Ureter (tissue), 1 donor: ENCODE measurements at places on chromosomes 4 and X. TPM values are rescaled to one million over a fixed set of nuclear protein-coding genes. Genes with fewer than 3 reads are reported as not detected.

DNA sequence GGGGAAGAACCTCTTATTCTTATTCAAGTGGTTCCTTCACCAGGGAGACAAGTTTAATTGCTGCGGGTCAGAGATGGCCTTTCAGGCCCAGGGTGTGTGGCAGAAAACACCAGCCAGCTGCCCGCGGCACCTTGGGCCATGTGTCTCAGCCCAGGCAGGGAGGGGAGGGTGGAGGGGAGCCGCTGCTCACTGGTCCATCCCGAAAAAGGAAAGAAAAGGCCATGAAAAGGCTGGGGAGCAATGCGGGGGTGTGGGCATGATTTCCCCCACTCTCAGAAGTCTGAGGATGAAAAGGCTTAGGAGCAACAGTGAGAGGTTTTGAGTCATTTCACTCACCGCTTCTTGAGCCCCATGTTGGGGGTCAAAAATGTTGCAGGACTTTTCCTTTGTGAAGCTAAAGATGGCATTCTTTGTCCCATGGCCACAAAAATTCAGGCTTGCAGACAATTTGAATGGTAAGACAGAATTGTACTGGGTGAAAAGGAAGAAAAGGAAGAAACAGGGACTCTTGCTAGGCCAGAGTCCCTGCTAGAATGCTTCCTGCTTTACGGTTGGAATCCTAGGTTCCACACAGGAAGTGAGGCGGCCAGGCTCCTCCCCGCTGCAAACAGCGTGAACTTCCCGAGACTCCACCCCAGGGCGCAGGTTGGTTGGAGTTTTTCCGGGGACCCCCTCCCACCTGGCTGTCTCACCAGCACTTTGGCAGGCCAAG is 17.4 kb upstream of the FAM47E start:
- DNase-seq = no peak

FGF16 gene
- total RNA-seq = 0.39 TPM

DNA sequence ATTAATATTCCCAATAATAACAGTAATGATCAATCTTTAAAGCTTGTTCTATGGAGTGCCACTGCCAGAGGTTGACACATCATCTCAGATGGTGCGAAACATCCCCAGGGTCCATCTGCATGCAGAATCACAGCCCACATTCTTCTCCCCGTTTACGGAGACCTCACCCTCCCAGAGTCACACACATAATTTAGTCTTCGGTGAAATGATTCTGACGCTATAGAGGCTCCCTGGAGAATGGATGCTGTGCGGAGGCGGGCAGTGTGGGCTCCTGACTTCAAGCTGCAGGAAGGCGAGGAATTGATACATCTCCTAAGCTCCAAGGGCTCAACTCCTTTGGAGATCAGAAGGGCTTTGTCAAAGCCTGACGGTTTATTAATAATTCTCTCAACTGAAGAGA is 11.0 kb upstream of the ARHGAP36 start:
- no peak for DNase-seq

GRCh38 chrX:153736871-153737441 is 12.3 kb downstream of the ABCD1 start:
- no peak for DNase-seq

TAF7L gene
- total RNA-seq = 0.18 TPM

- no peak for DNase-seq
Observed at GRCh38 chrX:118644378-118644777, 83.0 kb upstream of the IL13RA1 start.

HDX gene
- 10.3 TPM for total RNA-seq

DNA sequence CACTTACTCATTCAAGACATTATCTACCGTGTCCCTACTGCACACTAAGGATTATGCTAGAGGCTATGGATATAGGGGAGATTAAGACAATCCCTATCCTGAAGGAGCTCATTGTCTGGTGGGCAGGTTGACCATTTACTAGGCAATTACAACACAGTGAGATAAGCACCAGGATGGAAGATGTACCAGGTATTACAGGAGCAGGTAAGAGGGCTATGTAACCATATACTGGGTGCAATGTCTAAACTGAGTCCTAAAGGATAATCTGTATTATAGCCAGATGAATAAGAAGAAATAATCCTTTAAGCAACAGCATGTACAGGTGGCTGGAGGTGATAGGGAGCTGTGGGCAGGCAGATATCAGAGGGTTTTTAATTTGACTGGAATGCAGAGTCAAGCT is 113.3 kb upstream of the TBC1D9 start:
- DNase-seq = no peak
